ENCODE measurements at places on chromosomes 4 and X.

- no peak for DNase-seq
Observed at GRCh38 chr4:102623622-102624021, 122.5 kb downstream of the NFKB1 start.

GRCh38 chr4:125390126-125390525 lies 75.4 kb downstream of the FAT4 start:
- no peak for DNase-seq

DNA sequence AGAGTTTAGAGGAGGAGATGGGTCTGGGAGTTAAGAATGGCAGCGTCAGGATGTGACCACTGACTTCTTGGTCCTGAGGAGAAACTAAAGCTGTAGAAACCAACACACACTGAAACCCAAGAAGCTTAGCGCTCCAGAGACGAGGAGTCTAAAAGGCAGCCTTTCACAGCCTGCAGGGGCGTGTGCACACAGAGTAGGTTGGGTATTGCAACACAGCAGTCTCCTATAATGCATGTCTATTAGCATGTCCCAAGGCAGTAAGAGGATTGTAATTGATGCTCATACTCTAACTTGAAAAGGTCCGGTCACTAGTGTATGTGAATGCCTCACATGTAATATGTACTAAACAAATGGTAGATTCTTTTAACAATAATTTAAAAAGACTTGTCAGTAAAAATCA lies 57.4 kb downstream of the PTTG2 start:
- DNase-seq = no peak

DNA sequence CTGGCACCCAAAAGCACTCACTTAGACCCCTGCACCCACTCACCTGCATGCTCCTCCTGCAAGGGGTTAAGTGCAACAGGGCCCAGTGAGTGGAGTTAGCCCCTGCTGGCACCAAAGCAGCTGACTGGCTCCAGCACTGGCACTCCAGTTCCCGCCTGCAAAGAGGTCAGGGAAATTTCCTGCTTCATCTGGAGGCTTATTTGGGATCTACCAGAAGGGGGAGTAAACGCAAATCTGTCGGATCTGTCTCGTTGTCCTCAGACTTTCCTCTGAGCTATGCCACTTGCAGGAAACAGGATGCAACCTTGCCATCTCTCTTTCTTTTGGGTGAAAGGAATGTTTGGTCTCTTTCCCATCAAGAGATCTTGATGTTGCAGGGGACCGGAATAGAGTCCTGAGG lies 435.6 kb downstream of the PCDH10 start:
- no peak for DNase-seq

DNA sequence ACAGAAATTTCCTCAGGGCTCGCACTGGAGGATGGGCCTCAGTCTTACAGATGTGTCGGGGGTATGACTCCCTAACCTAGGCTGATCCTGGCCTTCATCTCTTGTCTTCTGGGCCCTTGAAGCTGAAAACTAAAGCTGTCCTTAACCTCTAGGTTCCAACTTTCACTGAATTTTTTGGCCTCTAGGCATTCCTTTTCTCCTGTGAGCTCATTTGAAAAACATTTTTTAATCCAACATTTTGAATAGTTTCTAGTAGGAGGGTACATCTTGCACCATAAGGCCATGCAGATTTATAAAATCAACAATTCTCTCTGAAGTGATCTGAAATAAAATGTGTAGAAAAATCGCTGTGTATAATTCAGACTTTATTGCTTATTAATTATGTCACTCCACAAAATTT lies 19.7 kb downstream of the RWDD4 start:
- no peak for DNase-seq
